ENCODE measurements at places on chromosomes 5 and 9. TPM values are rescaled to one million over a fixed set of nuclear protein-coding genes. Genes with fewer than 3 reads are reported as not detected.

- H3K4me3 ChIP-seq: no peak overlapping the region
- no peak for DNase-seq
- no peaks in the 10 kb centered on the region for H3K27me3 ChIP-seq
- H3K4me1 ChIP-seq: peaks cover 6% of the 10 kb centered on the region
- H3K36me3 ChIP-seq: peaks cover 54% of the 10 kb centered on the region
Measured at GRCh38 chr5:111348661-111349329, 124.6 kb downstream of the CAMK4 start.

DNA sequence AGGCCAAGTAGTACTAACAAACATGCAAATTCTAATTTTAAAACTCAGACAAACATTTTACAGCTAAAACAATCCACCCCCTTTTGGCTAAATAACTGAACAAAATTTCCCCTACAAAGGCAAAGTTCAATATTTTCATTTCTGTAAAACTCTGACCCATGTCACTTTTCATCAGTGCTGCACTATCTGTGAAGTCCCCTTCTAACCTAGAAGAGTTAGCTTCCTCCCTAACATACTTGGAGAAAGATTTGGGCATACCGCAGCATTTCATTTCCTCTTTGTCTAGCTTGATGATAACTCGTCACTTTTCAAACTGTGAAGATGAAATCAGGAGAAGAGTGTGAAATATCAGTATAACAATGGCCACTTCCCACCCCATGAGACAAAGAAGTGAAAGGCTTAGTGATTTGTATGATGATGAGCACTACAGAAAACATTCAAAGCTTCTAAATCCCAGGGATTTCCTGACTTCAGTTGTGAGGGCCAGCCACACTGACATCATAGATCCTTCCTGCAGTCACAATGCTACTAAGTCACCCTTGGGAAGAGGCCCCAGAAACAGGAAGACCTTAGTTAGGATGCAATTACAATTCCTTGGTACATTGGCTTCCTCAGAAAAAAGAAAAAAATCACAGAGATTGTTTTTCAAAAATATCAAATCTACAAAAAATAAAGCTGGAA is at the start of gene FAM81B:
Gene FAM81B (plus strand): TSS at position 555 of the 681 bp plus-strand sequence. CDS start 24 bp downstream, at position 579.
- no peaks in the 10 kb centered on the region for H3K4me1 ChIP-seq
- H3K4me3 ChIP-seq: no peak within 1 kb of the TSS
- no peaks in the 10 kb centered on the region for H3K36me3 ChIP-seq
- no peak within 1 kb of the TSS for H3K27ac ChIP-seq
- peaks cover 3% of the 10 kb centered on the region for H3K27me3 ChIP-seq

DNA sequence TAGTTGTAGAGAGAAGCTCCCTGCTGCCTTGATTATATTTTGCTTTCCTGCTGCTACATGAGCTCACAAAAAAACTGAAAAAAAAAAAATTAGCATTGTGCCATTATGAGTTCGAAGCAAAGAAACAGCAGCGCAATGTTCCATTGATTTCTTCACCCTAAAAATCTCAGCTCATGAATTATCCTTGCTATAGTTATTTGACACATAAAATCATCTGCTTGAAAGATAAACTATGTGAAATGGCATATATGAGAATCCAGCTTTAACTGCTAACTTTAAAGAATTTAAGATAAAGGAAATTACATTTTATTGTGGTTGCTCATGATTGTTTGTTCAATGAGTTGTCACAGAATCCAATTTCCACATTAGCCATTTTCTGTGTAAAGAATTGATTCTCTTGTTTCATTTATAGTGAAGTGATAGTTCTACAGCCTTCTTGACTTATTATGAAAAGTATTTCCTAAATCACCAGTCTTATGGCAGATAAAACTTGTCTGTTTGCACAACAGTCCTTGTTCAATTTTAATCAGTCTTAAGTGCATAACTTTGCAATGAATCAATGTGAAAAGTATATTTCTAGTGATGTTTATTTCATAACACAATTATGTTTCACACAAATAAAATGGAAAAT is 1275.0 kb upstream of the CDH9 start:
- H3K4me3 ChIP-seq: no peak overlapping the region
- no peak for DNase-seq
- no peaks in the 10 kb centered on the region for H3K4me1 ChIP-seq
- no peak overlapping the region for H3K27ac ChIP-seq
- no peaks in the 10 kb centered on the region for H3K27me3 ChIP-seq

The SPINK7 gene
- total RNA-seq: not detected

DNA sequence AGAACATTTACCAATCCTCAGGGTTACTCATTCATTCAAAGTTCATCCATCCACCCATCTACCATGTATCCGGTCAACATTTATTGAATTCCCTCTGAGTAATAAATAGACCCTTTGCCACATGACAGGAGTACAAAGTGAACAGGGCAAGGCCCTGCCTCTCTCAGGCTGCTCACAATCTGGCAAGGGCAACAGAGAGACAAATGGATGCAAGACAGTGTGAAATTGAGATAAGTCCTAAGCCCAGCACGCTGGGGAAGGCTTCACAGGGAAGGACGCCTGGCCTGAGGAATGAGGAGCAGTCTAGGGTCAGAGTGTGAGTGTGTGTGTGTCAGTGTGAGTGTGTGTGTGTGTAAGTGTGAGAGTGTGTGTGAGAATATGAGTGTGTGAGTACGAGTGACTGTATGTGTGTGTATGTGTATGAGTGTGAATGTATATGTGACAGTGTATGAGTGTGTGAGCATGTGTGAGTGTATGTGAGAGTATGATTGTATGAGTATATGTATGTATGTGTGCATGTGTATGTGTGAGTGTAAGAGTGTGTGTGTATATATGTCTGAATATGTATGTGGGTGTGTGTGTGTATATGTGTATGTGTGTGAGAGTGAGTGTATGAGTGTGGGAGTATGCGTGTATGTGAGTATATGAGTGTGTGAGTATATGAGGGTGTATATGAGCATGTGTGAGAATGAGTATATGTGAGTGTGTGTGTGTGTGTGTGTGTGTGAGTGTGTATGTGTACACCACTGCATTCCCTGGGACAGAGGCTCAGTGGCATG is 145.6 kb downstream of the FSTL4 start:
- H3K4me1 ChIP-seq: peaks cover 2% of the 10 kb centered on the region
- no peaks in the 10 kb centered on the region for H3K36me3 ChIP-seq
- H3K4me3 ChIP-seq: no peak overlapping the region
- H3K27me3 ChIP-seq: peaks cover 13% of the 10 kb centered on the region
- no peak for DNase-seq

The PPP2R2B gene
- total RNA-seq: not detected

The RAPGEF6 gene
- total RNA-seq: 31.0 TPM

- no peak overlapping the region for H3K4me3 ChIP-seq
- no peaks in the 10 kb centered on the region for H3K4me1 ChIP-seq
- no peak for DNase-seq
- no peaks in the 10 kb centered on the region for H3K36me3 ChIP-seq
- H3K27ac ChIP-seq: no peak overlapping the region
Measured at GRCh38 chr5:135508496-135509005, 27.2 kb downstream of the NEUROG1 start.

GRCh38 chr5:851553-851952 is 767 bp upstream of the ZDHHC11 start:
- H3K4me3 ChIP-seq: no peak overlapping the region
- no peaks in the 10 kb centered on the region for H3K36me3 ChIP-seq
- no peak overlapping the region for H3K27ac ChIP-seq
- no peaks in the 10 kb centered on the region for H3K27me3 ChIP-seq

The CCNO gene
- 0.27 TPM for total RNA-seq

DNA sequence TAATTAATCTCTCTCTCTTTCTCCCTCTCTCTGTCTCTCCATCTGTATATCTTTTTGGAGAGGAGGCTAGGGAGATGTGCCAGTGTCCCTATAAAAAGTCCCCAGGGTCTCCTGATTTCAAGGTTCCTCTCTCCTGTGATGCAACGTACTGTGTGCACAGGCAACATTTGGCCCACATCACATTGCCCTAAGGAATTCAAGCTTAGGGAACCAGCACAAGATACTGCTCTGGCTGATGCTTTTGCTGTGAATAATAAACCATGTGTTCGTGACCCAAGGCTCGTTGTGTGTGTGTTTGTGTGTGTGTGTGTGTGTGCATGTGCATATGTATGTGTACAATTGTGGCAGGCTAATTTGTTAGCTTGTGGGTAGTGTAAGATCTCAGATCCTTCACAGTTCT is 9.7 kb downstream of the SPATA9 start:
- DNase-seq: no peak
- H3K27me3 ChIP-seq: peaks cover 23% of the 10 kb centered on the region
- no peak overlapping the region for H3K27ac ChIP-seq
- H3K4me1 ChIP-seq: peaks cover 4% of the 10 kb centered on the region
- no peak overlapping the region for H3K4me3 ChIP-seq

GRCh38 chr9:127058011-127058644 is 64.3 kb downstream of the ANGPTL2 start:
- H3K4me3 ChIP-seq: no peak overlapping the region
- H3K27me3 ChIP-seq: peaks cover 6% of the 10 kb centered on the region
- no peak for DNase-seq
- H3K4me1 ChIP-seq: peaks cover 12% of the 10 kb centered on the region

GRCh38 chr5:40909723-40910122 is 426 bp downstream of the C7 start:
- H3K27ac ChIP-seq: no peak overlapping the region
- H3K4me1 ChIP-seq: no peaks in the 10 kb centered on the region
- H3K27me3 ChIP-seq: peaks cover 18% of the 10 kb centered on the region
- DNase-seq: no peak

DNA sequence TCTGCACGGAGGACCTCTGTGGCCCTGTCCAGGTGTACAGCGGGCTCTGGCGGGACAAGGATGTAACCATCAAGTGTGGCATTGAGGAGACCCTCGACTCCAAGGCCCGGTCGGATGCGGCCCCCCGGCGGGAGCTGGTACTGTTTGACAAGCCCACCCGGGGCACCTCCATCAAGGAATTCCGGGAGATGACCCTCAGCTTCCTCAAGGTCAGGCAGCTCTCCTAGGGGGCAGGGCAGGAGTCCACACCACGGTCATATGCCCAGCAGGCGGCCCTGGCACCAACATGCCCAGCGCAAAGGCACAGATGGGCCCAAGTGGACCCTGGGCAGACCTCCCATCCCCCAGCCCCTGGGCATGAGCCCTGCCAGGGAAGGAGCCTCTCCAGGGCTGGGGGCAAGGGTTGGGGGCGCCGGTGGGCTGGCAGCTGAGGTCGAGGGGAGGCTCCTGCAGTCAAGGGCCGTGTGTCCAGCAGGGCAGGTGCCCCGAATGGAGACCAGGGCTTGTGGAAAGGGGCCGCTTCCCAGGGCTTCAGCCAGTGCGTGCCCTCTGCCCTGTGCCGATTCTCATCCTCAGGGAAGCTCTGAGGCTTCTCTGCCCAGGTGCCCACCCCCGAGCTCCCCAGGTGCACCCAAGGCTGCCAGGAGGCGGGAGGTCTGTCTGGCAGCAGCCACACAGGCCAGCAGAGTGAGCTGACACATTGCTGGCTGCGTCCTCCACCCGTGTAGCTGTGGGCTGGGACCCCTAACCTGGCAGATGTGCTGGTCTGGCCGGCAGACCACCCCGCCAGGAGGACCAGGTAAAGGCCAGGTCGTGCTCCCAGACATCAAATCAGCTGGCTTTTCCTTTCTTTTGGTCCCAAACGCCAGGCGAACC is 10.0 kb downstream of the DIPK1B start:
- DNase-seq: no peak
- no peak overlapping the region for H3K4me3 ChIP-seq
- H3K27ac ChIP-seq: no peak overlapping the region

- no peaks in the 10 kb centered on the region for H3K36me3 ChIP-seq
- H3K4me1 ChIP-seq: no peaks in the 10 kb centered on the region
- DNase-seq: no peak
- no peaks in the 10 kb centered on the region for H3K27me3 ChIP-seq
- H3K4me3 ChIP-seq: no peak overlapping the region
Measured at GRCh38 chr5:89869346-89869745, 540.2 kb downstream of the CETN3 start.

DNA sequence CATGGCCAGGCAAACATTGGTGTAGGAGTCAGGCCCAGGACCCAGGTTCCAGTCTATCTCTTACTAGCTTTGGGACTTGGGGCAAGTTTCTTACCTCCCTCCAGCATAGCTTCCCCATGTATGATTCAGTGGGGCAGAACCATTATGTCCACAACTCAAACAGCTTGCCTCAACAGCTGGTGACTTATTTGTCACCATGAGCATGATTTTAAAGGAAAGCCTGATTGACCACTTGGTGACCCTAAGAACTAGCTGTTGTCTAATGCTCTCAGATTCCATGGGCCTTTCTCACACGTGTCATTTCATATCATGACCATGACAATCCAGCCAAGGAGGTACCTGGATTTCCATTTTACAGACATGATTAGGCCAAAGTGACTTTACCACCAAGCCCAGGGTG is 126.4 kb downstream of the TTLL11 start:
- no peak for DNase-seq
- no peaks in the 10 kb centered on the region for H3K4me1 ChIP-seq
- H3K36me3 ChIP-seq: no peaks in the 10 kb centered on the region
- no peak overlapping the region for H3K4me3 ChIP-seq
- no peak overlapping the region for H3K27ac ChIP-seq

DNA sequence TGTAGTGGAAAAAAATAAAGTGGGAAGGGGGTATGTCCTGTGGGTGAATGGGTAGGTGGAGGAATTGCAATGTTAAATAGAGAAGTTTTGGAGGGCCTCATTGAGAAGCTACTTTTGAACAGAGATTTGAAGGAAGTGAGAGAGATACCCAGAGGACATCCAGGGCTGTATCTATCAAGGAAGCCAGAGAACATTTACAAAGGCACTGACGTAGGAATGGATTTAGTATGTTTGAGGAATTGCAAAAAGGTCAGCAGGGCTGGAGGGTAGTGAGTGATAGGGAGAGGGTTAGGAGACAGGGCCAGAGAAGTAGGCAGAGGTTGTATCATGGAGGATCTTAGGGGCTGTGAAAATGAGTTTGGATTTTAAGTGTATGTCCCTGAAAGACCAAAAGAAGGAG is 13.9 kb downstream of the PTTG1 start:
- DNase-seq: no peak
- H3K4me1 ChIP-seq: peaks cover 35% of the 10 kb centered on the region
- H3K27ac ChIP-seq: no peak overlapping the region
- peaks cover 3% of the 10 kb centered on the region for H3K36me3 ChIP-seq
- no peaks in the 10 kb centered on the region for H3K27me3 ChIP-seq

DNA sequence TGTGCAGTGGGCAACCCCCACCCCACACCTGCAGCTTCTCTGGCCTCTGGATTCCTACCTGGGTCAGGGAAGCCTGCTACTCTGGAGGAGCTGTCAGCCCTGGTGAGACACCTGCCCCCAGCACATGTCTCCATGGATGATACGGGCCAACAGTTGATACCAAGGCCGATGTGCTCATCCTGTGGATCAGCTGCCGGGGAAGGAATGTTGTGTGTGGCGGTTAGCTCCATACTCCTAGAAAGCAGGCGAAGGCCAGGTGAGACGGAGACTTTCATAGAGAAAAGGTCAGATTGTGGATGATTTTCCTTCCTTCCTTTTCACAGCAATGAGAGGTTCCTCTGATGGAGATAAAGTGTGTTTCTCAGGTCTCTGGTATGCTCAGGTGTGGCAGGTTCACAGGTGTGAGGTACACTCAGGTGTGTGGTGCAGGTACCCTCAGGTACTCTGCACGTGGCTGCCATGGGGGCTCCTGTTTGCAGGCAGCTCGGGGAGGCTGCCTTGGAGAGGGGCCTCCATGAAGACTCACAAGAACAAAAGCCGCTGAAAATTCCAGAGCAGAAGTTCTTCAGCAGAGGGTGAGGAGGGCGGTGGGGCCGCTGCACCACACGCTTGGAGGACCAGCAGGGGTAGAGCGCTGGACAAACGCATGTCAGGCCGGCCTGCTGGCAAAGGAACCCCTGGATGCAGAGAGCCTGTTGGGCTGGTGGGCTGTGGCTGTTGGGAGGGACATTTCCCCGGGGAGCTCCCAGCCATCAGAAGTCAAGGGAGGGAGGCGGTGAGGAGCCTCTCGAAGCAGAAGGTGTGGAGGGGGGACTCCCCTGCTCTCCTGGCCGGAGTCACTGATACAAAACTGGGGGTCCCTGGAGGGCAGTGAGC is 5.1 kb upstream of the AHRR start:
- DNase-seq: no peak
- H3K27me3 ChIP-seq: peaks cover 6% of the 10 kb centered on the region
- H3K4me3 ChIP-seq: no peak overlapping the region
- peaks cover 21% of the 10 kb centered on the region for H3K36me3 ChIP-seq
- H3K4me1 ChIP-seq: peaks cover 4% of the 10 kb centered on the region

Data from activated T-helper 2 cell treated with anti-CD3 and anti-CD28 coated beads, Interferon-gamma antibody, Interleukin-2, Interleukin-4, amounts not matched to agents 10 μg/mL and 5 μg/mL and 100 μg/mL, durations not matched to agents 14 hours and 24 hours and 36 hours (primary cell).